ENCODE measurements at places on chromosomes 2 and 18.
A peak's percentile ranks its signal among the peaks of the same experiment; 100 is the strongest.

DNA sequence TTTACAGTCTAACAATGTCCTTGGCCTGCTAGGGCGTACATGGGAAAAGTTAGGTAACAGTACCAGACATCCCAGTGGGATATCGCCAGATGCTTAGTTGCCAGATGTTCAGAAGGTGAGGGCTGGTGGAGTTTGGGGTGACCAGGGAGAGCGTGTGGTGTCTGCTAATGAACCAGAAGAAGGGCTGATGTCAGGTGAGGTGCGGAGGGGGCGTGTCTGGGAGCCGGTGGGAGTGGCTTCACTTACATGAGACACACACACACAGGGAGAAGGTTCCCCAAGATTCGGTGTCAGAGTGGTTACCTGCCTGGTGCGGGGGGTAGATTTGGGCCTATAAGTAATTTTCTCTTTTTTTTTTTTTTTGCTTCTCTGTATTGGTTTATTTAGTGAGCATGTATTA, 12.2 kb downstream of the RAB31 start:
- no peak for DNase-seq

DNA sequence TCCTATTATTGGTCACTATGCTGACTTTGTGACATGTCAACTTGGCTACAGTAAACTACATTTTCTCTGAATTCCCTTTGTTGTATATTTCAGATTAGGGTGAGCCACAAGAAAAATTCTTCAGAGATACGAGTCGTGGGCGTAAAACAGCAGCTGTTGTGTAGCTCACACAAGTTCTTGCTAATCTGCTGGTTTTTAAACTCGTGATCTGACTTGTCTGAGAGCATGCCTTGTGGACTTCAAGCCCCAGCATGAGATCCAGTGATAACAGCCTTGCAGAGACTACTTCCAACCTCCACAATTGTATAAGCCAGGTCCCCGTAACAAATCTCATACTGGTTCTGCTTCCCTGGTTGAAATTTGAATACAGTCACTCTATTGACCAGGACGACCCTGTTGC, 259.8 kb upstream of the LYPD1 start:
- DNase-seq, result no peak

- DNase-seq, result no peak
These were observed 634 bp downstream of the MTIF2 start for GRCh38 chr2:55268288-55268906.

- DNase-seq, result no peak
These were observed 51.5 kb downstream of the KLHL29 start for GRCh38 chr2:23436346-23437098.

GRCh38 chr2:97644023-97644717, 1.7 kb upstream of the COX5B start:
- DNase-seq, result no peak

GRCh38 chr2:50116096-50117010, 915.6 kb downstream of the NRXN1 start:
- DNase-seq, result no peak

DNA sequence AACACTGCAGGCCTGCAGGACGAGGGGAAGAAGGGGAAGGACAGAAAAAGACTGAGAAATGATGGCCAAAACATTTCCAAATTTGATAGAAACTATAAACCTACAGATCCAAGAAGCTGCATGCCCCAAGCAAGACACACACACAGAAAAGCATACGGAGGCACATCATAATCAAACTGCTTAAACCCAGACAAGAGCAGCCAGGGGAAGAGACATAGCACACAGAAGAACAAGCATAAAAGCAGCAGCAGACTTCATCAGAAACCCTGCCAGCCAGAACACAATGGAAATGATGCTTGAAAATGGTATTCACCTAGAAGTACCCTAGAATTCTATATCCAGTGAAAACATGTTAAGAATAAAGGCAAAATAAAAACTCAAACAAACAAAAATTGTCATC, 57.2 kb upstream of the RNU4ATAC start:
- no peak for DNase-seq

- DNase-seq, result peak; percentile 73
These were observed 3.0 kb upstream of the IL1B start for GRCh38 chr2:112839407-112840067.

All from AML-193 (cell line).